ENCODE measurements at places on chromosomes 1 and 21.
A peak's percentile ranks its signal among the peaks of the same experiment; 100 is the strongest.

- DNase-seq, result no peak
Observed at GRCh38 chr1:223760833-223761232, 48.5 kb downstream of the CAPN2 start.

- no peak for DNase-seq
Observed at GRCh38 chr1:13828454-13829151, 128.6 kb downstream of the PRDM2 start.

- DNase-seq, result no peak
Observed at GRCh38 chr1:1065265-1065939, 8.7 kb downstream of the RNF223 start.

DNA sequence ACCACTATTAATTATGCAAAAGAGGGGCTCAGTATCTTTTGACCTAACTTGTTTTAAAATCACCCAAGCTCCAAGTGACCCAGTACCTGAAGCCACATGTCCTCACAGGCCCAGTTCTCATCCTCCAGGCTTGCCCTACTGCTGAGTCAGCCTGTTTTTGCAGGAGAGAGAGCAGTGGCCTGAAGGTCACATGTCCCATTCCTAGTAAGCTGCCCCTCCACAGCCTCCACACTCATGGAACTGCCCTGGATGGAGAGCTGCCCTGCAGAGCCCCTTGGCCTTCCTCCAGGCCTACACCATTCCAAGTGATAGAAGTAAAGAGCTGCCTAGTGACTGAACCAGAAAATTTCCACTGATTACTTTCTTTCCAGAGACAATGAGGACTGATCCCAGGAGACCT is 139.8 kb upstream of the ST6GALNAC5 start:
- no peak for DNase-seq

- DNase-seq, result no peak
Observed at GRCh38 chr1:60348884-60349283, 275.3 kb upstream of the C1orf87 start.

DNA sequence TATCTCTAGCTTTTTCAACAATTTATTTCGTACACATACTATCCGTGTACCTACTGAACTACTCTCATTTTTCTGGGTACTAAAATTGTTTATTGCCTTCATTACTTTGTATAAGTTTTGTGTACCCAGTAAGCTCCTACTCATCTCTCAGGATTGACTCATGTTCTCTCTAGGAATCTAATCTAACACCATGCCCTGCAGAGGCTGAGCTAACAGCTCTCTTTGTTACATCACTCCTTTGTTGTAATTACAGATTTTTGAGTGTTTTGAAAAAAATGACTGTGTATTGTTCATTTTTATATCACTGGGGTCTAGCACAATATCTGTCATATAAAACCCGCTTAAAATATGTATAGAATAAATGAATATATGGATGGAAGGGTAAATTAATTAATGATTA is 167.1 kb downstream of the ATP6V1G3 start:
- DNase-seq, result no peak

GRCh38 chr1:231334952-231335351 is 2.7 kb downstream of the EXOC8 start:
- DNase-seq, result no peak

GRCh38 chr1:1677718-1678580 is 14.6 kb downstream of the SLC35E2B start:
- peak; percentile 84 for DNase-seq

DNA sequence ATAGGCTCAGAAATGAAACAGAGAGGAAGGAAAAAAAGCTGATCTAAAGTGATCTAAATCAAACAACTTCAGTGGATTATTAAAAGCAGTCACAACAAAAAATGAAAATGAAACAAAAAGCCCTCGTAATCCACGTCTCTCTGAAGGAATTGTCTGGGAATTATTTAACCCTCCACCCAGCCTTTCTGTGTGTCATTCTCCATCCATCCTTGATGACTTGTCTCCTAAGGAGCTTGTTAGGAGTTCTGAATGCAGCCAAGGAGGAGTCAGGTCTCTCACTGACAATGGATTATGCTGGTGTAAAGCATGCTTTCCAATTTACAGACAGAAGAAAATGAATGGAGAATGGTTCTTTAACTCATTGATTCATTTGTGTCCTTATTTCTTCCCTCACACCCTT is 359.3 kb upstream of the RUNX1 start:
- no peak for DNase-seq

GRCh38 chr1:192730198-192730597 is 78.6 kb upstream of the RGS2 start:
- DNase-seq, result no peak

DNA sequence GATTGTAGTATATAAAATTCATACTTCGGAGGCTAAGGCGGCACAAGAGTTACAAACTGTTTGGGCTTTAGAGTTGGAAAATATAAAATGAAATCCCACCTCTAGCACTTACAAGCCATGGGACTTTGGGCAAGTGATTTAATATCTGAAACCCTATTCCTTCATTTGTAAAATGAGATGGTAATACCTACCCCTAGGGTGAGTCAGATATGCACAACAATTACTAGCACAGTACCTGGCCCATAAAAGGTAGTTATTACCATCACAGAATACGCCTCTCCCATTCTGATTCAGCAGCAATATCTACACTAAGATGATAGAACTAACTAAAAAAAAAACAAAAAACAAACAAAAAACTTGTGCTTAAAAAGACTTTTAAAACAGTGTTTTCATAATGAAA is 3.5 kb downstream of the KLHL12 start:
- DNase-seq, result no peak

DNA sequence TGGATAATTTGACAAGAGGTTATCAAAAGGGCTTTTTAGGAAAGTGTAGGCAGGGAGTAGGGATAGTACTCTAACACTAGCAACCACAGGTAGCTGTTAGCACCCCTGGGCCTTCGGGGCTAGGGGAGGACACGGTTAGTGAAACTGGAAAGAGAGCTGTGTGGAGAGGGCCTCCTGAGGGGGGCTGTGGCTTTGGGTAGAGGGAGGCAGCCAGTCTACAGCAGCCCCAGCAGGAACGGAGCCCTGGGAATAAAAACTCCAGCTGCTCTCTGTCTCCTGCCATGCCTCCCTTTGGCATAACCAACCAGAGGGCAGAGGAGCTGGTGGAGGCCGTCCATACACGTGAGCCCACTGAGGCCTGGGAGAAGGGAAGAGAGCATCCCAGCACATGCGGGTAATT is 223.2 kb downstream of the FOXD2 start:
- no peak for DNase-seq

- DNase-seq, result peak; percentile 56
Observed at GRCh38 chr1:8423692-8424538, 106.0 kb downstream of the SLC45A1 start.

- DNase-seq, result no peak
Observed at GRCh38 chr21:23601549-23601948, 2005.7 kb downstream of the MRPL39 start.

GRCh38 chr1:30255111-30255724 is 468.2 kb downstream of the MATN1 start:
- DNase-seq, result no peak

GRCh38 chr1:151585622-151586021 is 26.2 kb upstream of the SNX27 start:
- DNase-seq, result no peak

- no peak for DNase-seq
Observed at GRCh38 chr21:15080526-15080925, 15.7 kb upstream of the NRIP1 start.

DNA sequence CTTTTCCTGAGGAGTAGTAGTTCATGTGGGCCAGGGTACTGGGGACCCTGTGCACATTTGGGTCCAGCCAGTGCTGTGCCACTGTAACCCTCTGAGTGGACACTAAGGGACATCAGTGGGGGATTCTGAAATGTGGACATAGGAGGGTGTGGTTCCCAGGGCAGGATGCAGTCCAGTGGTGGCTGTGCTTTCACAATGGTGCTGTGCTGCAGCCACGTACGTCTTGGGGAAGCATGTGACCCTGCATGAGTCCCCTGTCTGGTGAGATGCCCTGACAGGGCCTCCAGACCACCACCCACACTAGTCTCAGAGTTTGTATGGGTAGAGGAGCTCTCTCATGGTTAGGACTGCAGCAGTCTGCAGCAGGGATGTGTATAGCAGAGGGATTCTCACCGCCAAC is 37.8 kb upstream of the WNT2B start:
- peak; percentile 5 for DNase-seq

DNA sequence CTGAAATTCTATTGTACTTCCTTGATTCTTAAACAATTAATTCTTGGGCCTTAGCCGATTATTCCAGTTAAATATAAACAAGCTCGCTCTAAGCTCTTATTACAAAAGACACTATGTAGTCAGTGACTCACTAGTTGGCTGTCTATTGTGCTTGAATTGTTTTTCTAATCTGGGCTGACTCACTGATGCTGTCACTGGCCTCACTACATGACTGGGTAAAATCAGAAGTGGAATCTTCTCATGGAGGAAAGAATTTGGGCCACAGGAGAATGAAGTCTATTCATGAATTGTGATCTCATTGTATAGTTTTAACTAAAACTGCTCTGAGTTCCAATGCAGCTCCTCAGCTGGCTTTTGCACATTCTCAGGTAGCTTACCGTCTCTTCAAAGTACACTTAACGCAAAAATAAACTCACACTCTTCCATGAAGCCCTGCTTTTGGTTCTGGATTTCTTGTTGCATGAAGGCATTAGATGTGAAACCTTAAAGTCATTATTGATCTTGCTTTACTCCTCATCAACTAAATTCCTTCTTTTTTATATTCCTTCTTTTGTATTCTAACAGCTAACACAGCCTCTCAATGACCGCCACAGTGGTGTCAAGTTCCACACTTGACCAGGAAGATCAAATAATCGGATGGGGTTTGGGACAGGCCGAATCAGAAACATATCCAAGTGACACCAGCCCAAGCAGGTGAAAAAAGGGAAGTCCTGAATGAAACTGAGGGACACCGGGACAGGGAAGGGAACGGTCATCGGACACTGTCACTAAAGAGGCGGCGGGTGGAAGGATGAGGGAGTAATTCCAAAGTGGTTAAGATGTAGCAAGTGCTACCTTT is 80.9 kb upstream of the LBR start:
- no peak for DNase-seq

- no peak for DNase-seq
Observed at GRCh38 chr1:79295967-79296366, 289.4 kb upstream of the ADGRL4 start.

DNA sequence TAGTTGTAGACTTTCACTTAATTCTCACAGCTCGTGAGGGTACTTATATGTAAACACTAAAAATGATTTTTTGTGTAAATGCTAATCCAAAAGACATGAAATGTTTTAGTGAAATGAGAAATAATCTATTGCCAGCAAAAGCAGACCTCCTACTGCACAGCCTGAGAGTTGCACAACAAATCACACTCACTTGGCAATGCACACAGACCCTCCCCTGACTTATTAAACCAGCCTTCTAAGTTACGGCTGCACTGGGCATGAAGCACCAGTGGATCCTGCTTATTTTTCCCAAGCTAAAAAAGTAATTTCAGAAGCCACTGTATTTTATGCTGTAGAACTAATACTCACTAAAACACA is 10.3 kb downstream of the ERRFI1 start:
- DNase-seq, result no peak

DNA sequence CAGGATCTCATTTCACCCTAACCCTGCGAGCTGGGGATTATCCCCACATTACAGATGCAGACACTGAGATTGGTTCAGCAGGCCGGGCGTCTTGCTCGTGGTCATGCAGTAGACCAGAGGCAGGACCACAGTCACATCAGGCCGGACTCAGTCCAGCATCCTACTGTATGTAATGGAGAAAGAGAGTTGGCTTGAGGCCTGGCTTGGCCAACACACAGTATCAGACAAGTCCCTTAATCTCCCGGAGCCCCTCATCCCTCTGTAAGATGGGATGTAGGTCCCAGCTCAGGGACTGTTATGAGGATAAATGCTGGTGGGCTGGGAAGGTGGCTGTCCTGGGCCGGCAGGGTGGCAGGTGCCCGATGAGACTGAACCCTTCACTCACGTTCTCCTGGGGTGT is 66.1 kb upstream of the ACTL8 start:
- no peak for DNase-seq

DNA sequence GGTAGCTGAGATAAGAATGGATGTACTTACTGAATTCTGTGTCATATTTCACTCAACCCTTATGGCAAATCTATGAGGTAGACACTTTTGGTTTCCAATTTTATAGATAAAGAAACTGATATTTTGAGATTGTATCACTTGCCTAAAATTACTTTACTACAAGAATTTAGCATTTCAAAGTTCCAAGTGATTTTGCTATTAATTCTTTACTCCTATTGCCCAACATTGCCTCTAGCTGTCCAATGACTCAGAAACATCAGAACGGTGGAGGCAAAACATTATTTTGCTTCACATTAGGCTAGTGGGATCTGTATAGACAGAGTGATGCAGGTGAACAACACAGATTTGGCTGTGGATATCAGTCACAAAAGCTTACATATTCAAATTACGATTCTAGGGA is 747.2 kb upstream of the NEGR1 start:
- no peak for DNase-seq

- no peak for DNase-seq
Observed at GRCh38 chr1:84271441-84272151, 29.9 kb upstream of the SAMD13 start.

- DNase-seq, result no peak
Observed at GRCh38 chr1:93839307-93839706, 39.7 kb downstream of the DNTTIP2 start.

GRCh38 chr1:204932573-204932909 is 61.9 kb downstream of the NFASC start:
- DNase-seq, result no peak

GRCh38 chr1:21587602-21587953 is 78.4 kb downstream of the ALPL start:
- no peak for DNase-seq

- no peak for DNase-seq
Observed at GRCh38 chr1:210750468-210750867, 383.5 kb downstream of the KCNH1 start.

DNA sequence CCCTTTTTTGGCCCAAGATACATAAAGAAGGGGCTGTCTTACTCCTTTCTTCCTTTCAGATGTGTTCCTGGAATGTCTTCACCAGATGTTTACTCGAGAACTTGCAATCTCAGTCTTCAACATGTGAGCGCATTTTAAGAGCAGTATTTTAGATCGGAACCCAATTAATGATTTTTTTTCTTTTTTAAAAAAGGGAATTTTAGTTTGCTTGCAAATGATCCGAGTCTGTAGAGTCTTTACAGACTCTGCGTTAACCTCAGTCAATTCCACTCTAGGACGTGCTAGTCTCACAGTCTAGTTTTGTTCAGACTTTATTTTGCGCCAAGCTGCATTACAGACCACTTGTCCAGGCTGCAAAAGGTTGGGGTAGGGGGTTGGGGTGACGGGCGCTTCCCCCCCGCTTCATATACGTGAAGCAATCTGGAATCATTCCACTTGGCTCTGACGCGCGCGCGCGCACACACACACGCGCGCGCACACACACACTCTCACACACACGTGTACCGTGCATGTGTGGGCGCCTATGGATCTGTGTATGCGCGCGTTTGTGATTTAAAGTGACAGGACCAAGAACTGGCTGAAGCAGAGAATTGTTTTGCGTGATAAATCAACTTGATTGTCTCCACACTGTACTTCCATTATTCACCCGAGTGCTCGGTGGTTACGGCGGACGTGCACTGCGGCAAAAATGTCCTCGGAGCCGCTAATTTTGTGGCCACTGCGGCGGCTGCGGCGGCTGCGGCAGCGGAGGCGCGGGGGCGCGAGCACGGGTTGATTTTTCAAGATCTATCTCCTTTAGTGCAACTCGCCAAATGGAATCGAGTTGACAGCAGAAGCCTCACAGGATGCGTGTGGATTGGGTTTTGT is 25.6 kb upstream of the NFIA start:
- DNase-seq, result peak; percentile 49
